Parietal lobe (tissue), 2 donors: ENCODE measurements at places on chromosomes 3 and 15. TPM values are rescaled to one million over a fixed set of nuclear protein-coding genes. Genes with fewer than 3 reads are reported as not detected.

The TRPM1 gene
- not detected for total RNA-seq

The SAMD7 gene
- total RNA-seq = not detected

The LRRC2 gene
- total RNA-seq = 5.9 TPM

The TIMP4 gene
- 3.4 TPM for total RNA-seq

The GOLGA6L7 gene
- total RNA-seq = not detected

The RNF123 gene
- total RNA-seq = 36.9 TPM

The CCDC54 gene
- total RNA-seq = 1.6 TPM

The TRPC1 gene
- 113 TPM for total RNA-seq

The GP5 gene
- not detected for total RNA-seq

The LTK gene
- not detected for total RNA-seq

The ECE2 gene
- 6.9 TPM for total RNA-seq

The GABRB3 gene
- 135 TPM for total RNA-seq
